SHP77 treated with DMSO at 0.1 percent for 48 hours (cell line): ENCODE measurements at places on chromosomes 7 and 10.
A peak's percentile ranks its signal among the peaks of the same experiment; 100 is the strongest.

- DNase-seq, result no peak
Observed at GRCh38 chr7:135713836-135714470, 14.0 kb downstream of the SLC13A4 start.

DNA sequence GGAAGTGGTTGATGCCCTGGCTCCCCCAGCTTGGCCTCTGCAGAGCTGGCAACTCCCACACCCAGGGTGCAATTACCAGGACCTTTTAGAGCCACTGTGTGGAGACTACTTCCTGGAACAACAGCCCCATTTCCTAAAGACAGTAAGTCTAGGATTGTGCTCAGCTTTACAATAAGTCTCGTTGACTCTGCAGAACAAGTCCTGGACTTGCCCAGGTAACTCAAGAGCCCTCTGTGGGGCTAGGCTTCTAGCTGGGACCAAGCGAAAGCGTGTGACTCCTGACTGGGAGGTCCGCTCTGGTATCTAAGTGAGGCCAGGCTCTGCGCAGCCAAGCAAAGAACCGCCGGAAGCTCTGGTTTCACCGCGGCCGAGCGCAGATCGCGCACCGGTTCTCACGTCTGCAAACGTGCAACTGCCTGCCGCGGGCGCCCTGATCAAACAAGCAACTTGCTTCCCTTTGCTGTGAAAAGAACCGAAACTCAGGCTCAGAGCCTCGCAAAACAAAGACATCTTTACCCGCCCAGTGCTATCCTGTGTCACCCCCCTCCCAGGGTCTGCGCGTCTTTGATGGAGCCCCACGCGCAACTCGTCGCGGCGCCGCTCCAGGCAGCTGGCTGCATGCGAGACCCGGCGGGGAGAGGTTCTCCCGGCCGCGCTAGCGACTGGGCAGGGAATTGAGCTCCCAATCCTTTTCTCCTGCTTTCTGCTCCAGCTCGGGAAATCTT, 4.4 kb upstream of the PDLIM1 start:
- peak; percentile 52 for DNase-seq

DNA sequence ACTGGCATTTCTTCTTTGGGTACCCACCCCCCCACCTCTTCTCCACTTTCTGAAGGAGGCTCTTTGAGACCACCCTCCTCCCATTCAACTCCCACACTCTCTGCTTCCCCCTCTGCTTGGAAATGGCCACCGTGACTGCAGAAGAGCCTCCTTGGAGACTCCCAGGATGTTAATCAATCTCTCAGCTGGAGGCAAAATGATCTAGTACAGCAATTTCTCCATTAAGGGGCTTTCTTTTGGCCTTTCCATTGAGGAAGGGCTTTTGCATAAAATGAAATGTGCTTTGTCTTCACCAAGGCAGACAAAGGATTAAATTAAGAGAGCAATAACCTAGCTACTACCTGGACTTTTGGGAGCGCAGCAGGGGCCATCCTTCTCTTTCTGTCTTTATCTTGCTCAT, 26.1 kb downstream of the CDHR3 start:
- DNase-seq, result no peak

- DNase-seq, result peak; percentile 17
Observed at GRCh38 chr7:20798694-20799121, 12.0 kb upstream of the SP8 start.

DNA sequence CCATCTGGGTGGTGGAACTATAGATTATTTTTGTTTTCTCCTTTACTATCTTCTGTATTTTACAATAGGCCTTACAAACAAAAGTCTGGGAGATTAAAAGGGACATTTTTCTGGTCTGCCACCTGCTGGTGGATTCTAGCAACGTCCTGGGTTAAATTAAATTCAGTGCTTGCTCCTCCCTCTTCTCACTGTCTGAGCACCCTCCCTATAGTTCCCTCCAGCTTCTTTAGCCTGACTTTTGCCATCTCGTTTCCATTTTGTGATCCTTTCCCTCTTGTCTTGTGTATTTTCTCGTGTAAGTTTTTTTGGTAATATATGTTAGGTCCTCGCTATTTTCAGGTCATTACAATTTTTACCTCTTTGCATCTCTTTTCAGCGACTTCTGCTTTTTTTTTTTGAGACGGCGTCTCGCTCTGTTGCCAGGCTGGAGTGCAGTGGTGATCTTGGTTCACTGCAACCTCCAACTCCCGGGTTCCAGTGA, 16.1 kb downstream of the ANKRD16 start:
- DNase-seq, result peak; percentile 28

DNA sequence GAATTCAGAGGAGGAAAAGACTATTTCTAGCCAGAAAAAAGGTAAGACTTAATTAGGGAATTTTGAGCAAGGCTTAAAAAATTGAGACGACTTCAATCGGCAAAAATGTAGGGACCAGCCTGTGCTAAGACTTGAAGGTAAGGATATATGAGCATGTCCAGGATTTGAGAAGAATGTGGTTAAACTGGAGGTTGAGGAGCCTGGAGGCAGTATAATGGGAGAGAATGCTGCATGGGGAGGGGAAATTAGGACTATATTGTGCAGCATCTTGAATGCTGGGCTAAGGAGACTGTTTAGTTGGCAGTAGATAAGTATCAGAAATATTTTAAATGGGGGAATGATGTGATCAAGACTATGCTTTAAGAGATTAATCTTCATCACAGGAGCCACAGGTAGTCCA, 53.1 kb upstream of the PCGF5 start:
- DNase-seq, result no peak

DNA sequence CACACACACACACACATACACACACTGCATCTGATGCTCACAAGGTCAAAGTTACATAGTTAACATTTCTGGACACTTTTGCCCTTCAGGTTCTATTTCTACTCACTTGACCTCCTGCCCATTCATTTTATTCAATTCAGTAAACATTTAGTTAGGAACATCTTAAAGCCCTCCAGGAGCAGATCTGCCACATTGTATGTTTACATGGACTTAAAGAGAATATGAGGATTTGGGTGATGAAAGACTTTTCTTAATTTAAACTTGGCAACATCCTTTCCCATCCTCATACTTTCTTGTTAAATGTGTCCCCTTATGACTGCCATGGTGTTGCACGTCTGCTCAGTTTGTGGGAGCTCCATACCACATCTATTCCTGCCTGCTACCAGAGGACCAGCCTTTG, 322.8 kb upstream of the BMPER start:
- no peak for DNase-seq

- no peak for DNase-seq
Observed at GRCh38 chr10:24603333-24603732, 120.4 kb downstream of the ARHGAP21 start.

GRCh38 chr10:89710753-89711152, 9.4 kb downstream of the KIF20B start:
- DNase-seq, result no peak

GRCh38 chr10:35933491-35933890, 291.4 kb upstream of the FZD8 start:
- DNase-seq, result no peak

GRCh38 chr7:82527851-82528250, 84.3 kb upstream of the CACNA2D1 start:
- no peak for DNase-seq
